NCI-H2081 treated with DMSO at 0.1 percent for 48 hours (cell line): ENCODE measurements at places on chromosomes 3 and 15.

- DNase-seq = no peak
Measured at GRCh38 chr3:32420126-32421038, 28.7 kb downstream of the CMTM7 start.

- no peak for DNase-seq
Measured at GRCh38 chr15:27214961-27215360, 244.0 kb downstream of the GABRG3 start.

- no peak for DNase-seq
Measured at GRCh38 chr15:31158858-31159569, 57.5 kb upstream of the TRPM1 start.

- DNase-seq = no peak
Measured at GRCh38 chr15:73952913-73953750, 26.9 kb downstream of the LOXL1 start.

- no peak for DNase-seq
Measured at GRCh38 chr3:13132281-13132680, 59.1 kb upstream of the IQSEC1 start.

GRCh38 chr3:170044795-170045244 lies 7.0 kb downstream of the GPR160 start:
- DNase-seq = no peak

GRCh38 chr15:58574631-58575030 lies 142.8 kb downstream of the LIPC start:
- DNase-seq = no peak

- no peak for DNase-seq
Measured at GRCh38 chr15:57220205-57220604, 156.1 kb upstream of the CGNL1 start.

- DNase-seq = no peak
Measured at GRCh38 chr15:92821491-92822116, 78.5 kb upstream of the CHD2 start.

- DNase-seq = no peak
Measured at GRCh38 chr15:101323793-101324523, 28.9 kb upstream of the SNRPA1 start.

GRCh38 chr3:188670446-188670845 lies 501.3 kb upstream of the TPRG1 start:
- no peak for DNase-seq

- no peak for DNase-seq
Measured at GRCh38 chr15:76310475-76311099, 682 bp downstream of the ETFA start.

DNA sequence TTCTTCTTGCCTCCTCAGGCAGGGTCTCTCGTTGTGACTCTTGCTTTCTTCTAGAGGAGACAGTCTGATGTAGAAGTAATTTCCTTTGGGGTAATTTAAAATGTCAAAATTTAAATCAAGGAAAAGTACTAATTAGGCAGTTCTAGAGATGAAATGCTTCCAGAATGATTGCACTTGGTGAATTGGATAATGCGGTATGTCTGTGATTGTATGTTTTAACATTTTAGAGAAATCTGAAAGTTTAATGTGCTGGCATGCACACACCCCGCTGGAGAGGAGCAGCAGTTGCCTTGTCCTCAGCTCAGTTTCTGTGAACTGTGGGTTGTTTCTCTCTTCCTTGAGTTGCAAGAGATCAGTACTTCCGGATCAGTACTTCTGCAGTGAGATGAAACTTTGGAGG lies 322.9 kb upstream of the CTDSPL start:
- no peak for DNase-seq

DNA sequence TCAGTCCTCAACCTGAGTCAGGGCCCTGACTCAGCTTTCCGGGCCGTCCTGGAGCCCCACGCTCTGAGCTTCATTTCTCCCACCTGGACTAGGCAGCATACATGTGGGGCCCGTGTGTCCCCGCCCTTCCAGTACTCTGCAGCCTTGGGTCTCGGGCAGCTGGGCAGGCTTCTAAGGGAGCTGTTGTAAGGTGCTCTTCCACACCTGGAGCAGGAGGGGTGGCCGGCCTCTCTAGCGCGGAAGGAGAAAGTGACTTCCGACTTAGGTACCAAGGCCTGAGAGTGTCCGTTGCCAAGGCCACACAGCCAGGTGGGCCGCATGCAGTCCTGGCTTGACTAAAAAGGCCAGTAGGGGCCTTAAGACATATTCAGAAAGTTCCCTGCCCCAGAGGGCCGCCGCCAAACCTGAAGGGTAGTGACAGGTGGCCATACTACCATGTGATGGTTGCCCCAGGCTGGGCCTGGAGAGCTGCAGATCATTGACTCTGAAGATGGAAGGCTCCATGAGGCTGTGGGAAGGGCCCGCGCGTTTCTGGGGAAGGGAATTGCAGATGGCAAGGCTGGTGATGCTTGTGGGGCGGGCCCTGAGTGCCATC lies 9.4 kb upstream of the SEMA3B start:
- no peak for DNase-seq

DNA sequence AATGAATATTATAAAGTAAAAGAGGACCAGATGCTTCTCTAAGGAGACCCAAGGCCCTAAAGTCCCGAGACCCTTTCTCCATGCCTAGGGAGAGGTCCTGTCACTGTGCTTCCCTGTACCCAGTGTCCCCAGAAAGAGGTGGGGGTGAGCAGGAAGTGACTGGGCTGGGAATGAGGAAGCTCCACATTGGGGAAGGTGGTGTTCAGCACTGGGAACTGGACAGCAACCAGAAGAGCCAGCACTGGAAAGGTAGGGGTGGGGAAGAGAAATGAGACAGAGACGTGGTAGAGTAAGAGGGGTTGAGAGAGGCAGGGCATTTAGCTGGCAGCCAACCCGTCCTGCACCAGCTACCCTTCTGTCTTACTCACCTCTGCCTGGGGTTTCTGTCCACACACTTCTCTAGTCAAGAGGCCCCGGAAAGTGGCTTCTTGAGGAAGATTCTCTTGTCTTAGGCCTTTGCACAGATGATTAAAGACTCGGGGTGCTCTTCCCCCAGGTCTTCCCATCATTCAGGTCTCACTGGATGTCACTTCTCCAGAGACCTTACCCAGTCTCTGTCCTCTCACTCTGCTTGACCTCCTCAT lies 12.2 kb downstream of the RRP9 start:
- DNase-seq = no peak

GRCh38 chr3:177308286-177308685 lies 111.0 kb upstream of the TBL1XR1 start:
- DNase-seq = no peak

GRCh38 chr3:152011812-152012735 lies 138.6 kb downstream of the SUCNR1 start:
- no peak for DNase-seq

DNA sequence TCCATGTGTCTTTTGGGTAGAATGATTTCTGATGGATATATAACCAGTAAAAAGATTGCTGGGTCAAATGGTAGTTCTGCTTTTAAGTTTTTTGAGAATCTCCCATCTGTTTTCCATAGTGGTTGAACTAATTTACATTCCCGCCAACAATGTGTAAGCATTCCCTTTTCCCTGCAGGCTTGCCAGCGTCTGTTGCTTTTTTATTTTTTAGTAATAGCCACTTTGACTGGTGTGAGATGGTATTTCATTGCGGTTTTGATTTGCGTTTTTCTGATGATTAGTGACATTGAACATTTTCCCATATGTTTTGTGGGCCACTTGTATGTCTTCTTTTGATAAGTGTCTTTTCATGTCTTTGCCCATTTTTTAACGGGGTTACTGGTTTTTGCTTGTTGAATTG lies 36.3 kb upstream of the MB21D2 start:
- DNase-seq = no peak

DNA sequence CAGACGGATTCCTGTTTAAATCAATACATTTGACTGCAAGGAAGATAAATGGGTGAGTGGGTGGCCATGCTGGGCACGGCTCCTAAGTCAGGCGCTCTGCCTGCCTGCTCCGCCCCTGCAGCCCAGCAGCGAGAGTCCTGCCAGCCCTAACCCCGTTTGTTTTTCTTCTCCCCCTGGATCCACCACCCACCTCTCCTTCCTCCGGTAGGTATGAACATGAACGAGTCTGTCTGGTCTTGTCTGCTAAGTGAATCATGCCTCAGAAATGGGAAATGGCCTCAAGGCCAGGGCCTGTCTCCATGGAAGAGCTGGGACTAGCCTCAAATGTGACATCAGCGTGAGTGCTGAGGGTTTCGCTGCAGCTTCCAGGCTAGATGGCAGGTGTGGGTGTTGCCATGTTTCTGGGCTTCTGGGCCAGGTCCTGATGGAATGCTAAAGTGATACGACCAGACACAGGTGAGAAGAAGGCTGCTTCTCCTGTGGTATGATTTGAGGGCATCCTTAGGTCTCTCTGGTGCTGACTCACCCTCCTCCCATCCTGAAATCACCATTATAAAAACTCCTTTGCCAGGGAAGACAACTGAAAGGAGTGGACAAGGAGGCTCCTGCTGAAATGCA lies 5.6 kb upstream of the FEM1B start:
- DNase-seq = no peak

DNA sequence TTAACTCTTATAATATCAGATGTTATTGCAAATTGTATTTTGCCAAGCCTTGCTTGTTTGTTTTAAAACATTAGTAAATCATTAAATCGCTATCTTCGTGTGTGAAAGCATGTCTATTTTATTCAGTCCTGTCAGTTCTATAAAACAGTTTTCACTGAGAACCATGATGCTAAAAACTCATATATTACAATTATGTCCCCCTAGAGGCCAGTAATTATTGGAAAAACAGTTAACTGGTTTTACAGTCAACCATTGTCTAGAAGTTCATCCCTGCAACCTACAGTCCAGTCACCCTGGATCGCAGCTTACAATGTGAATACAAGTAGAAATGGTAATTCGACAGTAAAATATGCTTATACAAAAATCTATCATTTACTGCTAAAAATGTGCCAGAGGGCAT lies 311.5 kb upstream of the ROBO2 start:
- DNase-seq = no peak

DNA sequence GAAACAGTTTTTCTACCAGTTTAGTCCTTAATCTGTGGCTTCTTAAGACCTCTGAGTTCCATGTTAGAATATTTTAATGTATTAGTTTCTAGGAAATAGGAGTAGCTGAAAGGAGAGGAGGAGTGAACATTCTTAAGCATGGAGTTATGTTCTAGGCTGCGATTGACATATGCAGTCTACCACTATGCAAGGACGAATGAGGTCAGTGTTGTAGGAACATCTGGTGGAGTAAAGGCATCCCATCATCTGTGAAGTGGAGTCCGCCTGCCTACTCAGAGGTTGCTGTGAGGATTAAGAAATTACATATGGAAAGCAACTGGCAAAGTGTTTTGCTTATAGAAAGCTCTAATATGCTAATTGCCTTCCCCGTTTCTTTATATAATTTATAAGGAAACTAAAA lies 45.1 kb downstream of the SNAPC5 start:
- no peak for DNase-seq

DNA sequence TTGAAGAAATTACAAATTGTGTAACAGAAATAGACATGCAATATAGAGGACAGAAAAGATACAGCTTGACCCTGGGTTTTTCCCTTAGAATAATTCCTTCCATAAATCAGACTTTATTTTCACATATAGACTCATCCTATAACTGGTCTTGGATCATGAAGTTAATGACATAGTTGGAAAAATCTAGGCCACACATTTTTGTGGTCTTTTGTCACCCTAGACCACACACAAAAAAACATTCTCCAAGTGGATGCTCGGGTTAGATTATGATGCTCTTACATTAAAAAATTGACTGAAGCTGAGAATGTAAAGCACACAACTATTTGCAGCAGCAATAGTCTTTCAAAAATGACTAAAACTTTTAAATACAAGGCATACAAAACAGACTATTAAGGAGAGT lies 7.5 kb upstream of the PLA2G4D start:
- no peak for DNase-seq

- no peak for DNase-seq
Measured at GRCh38 chr3:24678021-24678420, 183.4 kb upstream of the THRB start.

- DNase-seq = no peak
Measured at GRCh38 chr15:73752806-73753193, 351 bp downstream of the INSYN1 start.

GRCh38 chr3:57910990-57911389 lies 97.2 kb upstream of the FLNB start:
- DNase-seq = no peak

DNA sequence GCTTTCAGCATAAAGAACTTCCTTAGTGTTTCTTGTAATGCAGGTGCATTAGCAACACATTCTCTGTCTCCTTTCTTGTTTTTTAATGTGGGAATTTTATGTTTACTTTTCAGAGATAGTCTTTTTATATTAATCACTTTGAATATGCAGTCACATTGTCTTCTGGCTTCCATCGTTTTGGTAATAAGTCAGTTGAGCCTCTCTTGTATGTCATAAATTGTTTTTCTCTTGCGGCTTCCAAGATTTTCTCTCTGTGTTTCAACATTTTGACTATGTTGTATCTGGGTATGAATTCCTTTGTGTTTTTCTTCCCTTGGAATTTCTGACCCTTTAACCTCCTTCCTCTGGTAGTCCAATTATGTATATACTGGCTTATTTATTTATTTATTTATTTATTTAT lies 25.3 kb downstream of the GABRG3 start:
- DNase-seq = no peak

GRCh38 chr15:70149667-70150404 lies 52.1 kb upstream of the TLE3 start:
- no peak for DNase-seq

DNA sequence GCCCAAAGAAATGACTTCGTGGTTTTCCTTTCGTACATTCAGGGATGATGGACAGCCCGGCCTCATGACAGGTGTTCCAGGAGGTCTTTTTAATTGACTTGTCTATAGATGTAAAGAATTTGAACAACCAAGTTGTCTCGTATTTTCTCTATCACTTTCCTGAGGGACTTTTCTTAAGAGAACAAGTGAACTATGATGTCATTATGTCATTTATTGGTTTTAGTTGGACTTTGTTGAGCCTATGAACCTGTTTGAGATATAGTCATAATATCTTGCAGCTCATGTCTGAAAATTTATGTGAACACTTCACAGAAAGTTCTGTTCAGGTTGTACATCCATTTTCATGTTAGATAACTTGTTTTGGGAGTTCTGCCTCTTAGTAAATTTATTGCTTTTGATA lies 89.2 kb downstream of the RBMS3 start:
- DNase-seq = no peak

- no peak for DNase-seq
Measured at GRCh38 chr15:56052395-56053045, 59.1 kb upstream of the NEDD4 start.

GRCh38 chr15:58062983-58063382 lies 2.5 kb downstream of the ALDH1A2 start:
- DNase-seq = no peak

GRCh38 chr3:160826991-160827390 lies 71.0 kb downstream of the PPM1L start:
- DNase-seq = no peak

DNA sequence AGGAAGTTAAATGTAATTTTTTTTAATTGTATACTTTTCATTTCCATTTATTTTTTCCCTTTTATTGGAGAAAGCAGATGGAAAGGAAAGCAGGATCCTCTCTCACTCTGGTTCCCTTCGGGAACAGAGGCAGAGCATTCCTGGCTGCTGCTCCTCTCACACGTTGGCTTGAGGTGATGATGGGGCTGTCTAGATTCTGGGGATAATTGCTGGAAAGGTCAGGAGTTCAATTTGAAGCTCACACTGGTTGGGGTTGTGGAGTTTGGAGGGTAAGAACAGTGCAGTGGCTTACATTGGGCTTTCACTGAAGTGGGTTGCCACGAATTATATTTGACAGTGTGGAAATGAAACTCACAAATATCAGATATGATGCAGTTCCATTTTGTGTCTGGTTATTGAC lies 57.6 kb downstream of the RARB start:
- no peak for DNase-seq
